ENCODE measurements at places on chromosomes 12 and 14. TPM values are rescaled to one million over a fixed set of nuclear protein-coding genes. Genes with fewer than 3 reads are reported as not detected.

CABP1 gene
- total RNA-seq: 0.09 TPM

PPP1R1A gene
- total RNA-seq: not detected

CLBA1 gene
- 5.2 TPM for total RNA-seq

CORO1C gene
- total RNA-seq: 159 TPM

PSEN1 gene
- 48.0 TPM for total RNA-seq

SPRYD4 gene
- total RNA-seq: 1.3 TPM

TMEM179 gene
- not detected for total RNA-seq

RITA1 gene
- total RNA-seq: 15.0 TPM

SLCO1B1 gene
- total RNA-seq: not detected

KRT72 gene
- not detected for total RNA-seq

PSMB11 gene
- not detected for total RNA-seq

BCL2L14 gene
- total RNA-seq: not detected
